Amygdala (tissue), 56 donors: ENCODE measurements at places on chromosomes 3 and 15.

DNA sequence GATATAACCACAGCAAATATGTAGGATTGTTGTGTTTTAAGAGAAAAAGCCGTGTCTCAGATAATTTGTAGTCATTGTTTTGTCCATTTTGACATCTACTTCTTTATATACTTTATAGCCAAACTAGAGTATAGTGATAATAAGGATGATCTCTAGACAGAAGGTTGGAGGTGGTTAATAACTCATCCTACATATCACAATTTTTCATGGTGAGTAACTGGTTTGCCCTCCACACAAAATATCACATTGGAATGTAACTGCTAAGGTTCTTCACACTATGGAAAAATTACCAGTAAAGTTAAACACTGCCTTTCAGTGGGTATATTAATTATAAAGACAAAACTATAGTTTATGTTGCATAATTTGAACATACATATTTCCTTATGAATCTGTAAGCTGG is 380.7 kb downstream of the LPP start:
- no peak for DNase-seq

DNA sequence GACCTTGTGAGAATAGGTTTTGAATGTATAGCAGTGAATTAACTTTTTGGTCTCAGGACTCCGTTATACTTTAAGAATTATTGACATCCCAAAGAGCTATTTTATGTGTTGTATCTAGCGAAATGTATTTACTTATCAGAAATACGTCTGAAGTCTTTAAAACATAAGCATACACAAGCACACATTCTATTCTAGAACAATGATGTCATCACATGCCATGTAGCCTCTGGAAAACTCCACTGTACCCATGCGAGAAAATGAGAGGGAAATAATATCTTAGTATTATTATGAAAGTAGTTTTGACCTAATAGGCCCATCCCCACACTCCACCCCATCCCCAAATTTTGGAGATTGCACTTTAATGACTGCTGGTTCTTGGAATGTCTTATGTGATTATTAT is 1.5 kb downstream of the POLR2M start:
- no peak for DNase-seq

DNA sequence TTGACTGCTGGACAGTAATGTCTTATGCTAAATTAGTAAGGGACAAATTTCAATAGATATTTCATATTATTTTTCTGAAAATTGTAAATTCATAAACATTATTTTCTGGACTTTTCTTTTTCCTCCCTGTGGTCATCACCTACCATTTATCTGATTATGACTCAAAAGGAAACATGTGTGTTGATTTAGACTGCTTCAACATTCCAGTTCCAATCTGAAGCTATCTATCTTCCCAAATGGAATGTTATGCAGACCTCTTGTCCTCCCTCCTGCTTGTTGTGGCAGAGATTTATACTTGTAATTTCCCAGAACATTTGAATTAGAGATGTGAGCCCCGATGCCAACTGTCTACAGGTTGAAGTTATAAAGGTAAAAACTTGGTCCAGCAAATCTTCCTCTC is 803.4 kb downstream of the TUSC7 start:
- no peak for DNase-seq

DNA sequence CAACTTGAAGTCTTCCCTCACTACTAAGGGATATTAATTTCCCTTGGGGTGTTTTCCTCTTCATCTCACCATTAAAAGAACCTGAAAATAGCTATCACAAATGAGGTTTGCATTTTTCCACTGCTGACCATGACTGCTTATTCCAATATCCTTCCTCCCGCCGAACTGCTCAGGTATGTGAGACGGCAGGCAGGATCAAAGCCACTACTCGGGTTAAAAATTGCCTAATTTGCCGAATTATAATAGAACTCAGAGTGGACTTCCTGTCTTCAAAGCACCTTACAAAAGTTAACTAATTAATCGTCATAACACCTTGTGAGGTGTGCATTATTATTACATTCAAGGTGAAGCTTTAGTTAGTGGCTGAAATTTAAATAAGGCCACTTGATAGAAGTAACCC is 655.2 kb upstream of the ADAMTS9 start:
- DNase-seq, result no peak

- no peak for DNase-seq
Measured at GRCh38 chr3:133256787-133257483, 142.9 kb upstream of the BFSP2 start.

- no peak for DNase-seq
Measured at GRCh38 chr3:138768125-138768524, 66.6 kb downstream of the PIK3CB start.

DNA sequence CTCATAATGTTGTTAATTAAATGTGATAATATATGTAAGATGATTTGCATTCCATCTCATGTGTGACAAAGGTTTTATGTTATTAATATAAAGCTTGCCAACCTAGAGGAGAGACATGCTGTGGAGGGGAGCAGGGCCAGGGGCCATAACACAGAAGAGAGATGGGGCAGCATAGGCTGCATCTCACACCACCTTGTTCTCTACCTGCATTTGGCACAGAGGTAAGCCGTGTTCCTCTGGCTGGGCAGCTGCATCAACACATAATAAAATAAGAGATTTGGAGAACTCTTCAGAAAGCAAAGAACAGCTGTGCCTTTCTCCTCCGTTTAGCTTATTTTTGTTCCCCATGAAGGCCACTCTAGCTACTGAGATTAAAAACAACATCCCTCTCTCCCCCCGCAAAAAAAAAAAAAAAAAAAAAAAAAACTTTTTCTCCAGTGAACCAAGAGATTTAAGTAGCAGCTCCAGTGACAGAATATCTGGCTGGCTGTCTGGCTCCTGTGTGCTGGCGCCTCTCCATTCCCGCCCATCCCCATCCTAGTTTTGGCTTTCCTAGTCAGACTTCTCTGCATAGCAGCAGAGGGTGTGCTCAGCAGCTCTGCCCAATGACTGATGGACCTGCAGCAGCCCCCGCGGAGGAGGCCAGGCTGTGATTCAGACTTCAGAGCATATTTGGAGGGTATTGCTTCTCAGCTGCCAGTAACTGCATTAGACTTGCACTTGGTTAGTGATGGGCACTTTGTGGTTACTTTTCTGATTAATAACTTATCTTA is 52.2 kb upstream of the STXBP5L start:
- peak; percentile 21 for DNase-seq

DNA sequence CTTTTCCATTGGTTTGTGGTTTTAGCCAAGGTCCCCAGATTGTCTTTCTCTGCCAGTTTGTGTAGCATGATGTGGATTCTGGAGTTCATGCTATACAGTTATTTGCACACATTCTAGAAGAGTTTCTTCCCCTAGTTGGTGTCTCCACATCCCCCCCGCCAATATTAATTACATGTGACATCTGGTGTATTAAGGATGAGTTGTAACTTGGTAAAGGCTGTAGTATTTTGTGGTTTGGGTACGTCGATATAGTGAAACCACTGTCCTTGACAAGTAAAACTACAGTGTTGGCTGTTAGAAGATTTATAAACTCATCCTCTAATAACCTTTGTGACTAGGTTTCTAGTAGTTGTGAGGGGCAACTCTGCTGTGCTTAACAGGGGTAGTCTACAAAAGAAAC is 23.7 kb upstream of the P4HTM start:
- DNase-seq, result no peak

DNA sequence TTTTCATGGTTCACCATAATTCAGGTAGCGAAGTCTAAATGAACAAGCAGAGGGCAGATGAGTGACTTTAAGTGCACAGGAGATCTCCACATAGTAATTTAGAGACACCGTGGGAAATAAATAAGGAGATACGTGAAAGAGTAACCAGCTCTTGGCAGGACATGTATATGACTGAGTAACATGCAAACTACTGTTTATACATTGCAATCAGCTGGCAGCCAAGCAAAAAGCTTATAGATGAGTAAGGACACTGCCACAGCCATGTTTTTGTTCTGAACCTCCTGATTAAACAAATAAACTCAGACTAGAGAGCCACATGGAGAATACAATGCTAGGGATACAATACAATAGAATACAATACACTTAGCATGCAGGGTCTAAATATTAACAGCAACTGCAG is 252.4 kb downstream of the FHIT start:
- DNase-seq, result no peak

- DNase-seq, result no peak
Measured at GRCh38 chr3:134312873-134313846, 61.1 kb downstream of the AMOTL2 start.

DNA sequence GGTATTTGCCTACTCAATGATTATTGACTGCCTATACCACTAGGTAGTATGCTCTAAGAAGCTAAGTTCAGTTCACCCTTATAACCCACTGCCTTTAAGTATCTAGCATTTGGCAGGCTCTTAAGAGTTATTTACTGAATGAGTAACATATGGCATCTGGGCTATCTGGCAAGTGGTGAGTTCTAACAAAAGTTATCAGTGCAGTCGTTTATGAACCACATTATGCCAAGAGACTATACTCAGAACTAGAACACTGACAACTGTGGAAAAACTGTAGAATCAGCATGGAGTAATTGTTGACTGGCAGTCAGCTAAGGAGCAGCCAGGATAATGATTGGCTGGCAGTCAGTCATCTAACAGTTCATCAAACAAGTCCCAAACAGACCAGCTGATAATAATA is 25.8 kb downstream of the RAF1 start:
- DNase-seq, result no peak

GRCh38 chr15:56019819-56020486 is 26.5 kb upstream of the NEDD4 start:
- no peak for DNase-seq

- no peak for DNase-seq
Measured at GRCh38 chr15:31125061-31125460, 23.5 kb upstream of the TRPM1 start.

- DNase-seq, result no peak
Measured at GRCh38 chr3:38131621-38132369, 5.1 kb downstream of the ACAA1 start.

DNA sequence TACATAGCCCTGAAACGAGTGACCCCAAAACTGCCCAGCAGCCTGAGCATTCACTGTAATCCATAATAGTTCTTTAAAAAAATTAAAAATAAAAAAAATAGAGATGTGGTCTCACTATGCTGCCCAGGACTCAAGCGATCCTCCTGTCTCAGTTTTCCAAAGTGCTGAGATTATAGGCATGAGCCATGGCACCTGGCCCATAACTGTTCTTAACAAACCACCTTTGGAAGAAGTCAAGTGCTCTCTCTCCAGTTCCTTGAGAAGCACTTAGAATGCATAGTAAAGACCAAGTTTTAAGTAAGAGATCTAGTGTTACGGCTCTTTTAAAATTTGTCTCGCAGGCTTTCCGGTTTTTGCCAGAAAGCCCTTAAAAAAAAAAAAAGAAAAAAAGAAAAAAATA is 8.2 kb downstream of the CDC25A start:
- no peak for DNase-seq

DNA sequence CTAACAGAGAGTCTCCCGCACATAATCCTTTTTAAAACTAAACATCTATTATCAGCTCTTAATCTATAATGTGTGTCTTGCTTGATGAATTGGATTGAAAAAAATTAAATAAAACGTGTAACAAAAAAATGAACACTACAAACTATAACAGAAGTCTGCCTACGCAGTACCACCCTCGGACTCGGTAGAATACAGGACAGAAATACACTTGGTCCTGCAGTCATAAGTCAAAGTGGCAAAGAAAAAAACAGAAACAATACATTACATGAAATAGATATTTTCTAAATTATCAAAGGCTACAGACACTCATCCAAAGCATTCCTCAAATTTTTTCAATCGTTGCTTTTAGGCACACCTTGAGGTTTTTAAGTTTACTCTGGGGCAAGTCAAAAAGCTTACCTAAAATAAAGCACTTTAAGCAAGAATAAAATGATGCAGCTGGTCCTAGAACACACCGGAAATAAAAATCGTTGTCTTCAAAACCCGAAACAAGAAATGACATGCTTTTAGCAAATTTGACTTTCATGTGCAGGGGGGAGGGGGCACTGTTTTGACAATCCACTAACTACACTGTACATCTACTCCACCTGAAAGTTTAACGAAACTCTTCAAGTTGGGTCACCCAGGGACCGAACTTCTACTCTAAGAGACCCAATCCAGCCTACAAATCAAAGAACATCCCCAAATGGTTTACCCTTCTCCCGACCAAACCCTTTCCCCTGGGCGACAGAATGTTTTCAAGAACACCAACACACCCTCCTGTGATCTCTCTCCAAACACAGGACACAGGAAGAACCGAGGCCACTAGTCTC is 1.3 kb downstream of the ADAM10 start:
- no peak for DNase-seq

DNA sequence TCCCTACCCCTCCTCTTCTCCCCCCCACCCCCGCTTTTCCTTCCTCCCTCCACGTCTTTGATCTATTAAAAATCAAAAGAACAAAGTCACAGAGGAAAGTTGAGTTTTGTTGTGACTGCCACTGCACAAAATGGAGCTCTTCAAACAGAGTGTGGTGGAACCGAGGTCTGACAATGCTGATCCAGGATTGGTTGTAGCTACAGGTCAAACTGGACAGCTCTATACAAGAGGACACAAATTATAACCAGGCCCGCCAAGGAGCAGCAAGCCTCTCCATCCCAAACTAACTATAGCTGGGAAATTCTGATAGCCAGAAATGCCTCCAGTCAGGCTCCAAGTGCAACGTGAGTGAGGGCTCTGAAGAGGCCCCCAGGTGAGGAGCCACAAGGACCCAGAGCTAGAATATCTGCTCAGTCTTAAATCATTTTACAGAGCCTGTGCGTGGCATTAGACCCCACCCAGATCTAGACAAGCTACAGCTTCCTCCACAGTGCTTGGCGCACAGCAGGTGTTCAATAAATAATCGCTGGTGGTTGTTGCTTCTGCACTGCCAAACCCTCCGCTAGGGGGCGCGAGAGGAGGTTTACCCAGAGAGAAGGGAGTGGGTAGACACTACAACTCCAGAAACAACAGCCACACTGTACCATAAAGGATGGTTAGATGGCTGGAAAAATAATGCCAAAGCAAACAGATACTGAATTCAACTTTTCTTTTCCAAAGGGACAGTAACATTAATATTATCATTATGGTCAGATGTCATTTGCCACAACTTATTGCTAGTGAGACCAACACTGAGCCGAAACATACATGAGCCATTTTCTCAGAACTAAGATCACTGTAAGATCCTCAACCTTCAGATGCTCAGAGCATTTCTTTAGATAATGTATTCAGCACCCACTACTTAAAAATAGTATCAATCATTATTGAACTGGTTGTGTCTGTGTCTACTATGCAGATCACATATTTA is 44.6 kb downstream of the ZIC4 start:
- no peak for DNase-seq

DNA sequence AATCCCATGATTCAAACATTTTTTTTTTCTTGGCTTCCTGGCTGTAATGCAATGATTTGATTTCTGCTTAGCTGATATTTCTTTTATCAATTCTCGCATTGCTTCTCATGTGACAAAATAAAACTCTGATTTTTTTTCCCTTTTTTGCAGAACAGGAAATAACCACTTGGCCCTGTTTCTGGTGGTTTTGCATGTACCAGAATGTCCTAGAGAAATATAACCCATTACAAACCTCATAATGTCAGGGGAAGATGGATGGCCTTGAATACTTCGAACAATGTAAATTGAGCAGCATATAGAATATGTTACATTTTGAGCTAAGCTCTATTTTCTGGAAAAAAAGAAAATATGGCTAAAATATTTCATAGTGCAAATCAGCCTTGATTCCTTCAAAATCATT is 275.6 kb downstream of the RAP2B start:
- DNase-seq, result no peak
